ENCODE measurements at places on chromosomes 2 and 18.

DNA sequence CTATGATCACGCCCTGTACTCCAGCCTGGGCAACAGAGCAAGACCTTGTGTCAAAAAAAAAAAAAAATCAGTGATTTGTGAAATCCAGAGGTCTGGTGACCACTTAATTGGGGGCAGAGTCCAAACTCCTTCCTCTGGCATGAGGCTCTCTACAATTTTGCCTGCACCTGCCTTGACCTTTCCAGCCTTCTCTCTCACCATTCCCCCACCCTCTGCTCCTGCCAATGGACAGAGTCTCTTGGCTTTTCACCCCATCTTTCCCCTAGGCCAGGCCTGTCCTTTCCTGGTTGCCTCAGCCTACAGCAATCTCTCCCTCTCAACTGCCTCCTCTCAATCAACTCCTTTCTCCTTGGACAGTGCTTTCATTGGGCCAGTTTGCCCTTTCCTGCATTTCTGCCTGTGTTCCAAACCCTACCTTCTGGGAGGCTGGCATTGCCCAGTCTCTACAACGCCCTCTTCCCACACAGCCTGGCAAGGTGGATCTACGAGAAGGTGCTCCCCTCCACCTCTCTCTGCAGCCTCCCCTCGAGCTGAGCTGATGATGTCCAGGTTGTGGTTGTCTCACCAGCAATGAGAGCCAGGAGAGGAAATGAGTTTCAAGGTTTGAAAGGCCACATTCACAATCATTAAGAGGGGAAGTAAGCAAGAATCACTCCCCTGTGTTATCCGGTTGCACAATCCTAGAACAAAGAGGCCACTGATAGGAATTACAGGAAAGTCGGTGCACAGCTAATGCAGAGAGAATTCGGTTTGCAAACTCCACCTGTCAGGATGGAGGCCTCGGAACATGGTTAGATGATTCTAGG is 39.5 kb upstream of the NPAS2 start:
- DNase-seq: no peak

DNA sequence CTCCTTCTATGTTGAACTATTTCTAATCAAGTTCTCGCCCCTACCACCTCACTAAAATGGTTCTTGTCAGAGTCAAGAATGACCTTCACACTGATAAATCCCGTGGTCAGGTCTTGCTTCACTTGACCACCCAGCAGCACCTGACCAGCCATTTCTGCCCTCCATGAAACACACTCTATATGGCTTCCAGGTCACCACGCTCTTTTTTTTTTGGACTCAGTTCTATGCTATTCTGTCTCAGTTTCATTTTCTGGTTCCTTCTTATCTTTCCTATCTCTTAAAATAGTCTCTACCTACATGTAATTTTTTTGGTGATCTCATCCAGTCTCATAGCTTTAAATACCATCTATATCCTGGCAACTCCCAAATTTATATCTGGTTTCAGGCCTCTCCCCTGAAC is 11.4 kb downstream of the EIF2AK3 start:
- no peak for DNase-seq

- no peak for DNase-seq
Measured at GRCh38 chr2:47155091-47155876, at the start of gene STPG4. STPG4 (minus strand) TSS chr2:47155308; CDS start chr2:47155251, 57 bp downstream.

- DNase-seq: peak; percentile 86
Measured at GRCh38 chr2:10289891-10290290, 12.8 kb upstream of the HPCAL1 start.

DNA sequence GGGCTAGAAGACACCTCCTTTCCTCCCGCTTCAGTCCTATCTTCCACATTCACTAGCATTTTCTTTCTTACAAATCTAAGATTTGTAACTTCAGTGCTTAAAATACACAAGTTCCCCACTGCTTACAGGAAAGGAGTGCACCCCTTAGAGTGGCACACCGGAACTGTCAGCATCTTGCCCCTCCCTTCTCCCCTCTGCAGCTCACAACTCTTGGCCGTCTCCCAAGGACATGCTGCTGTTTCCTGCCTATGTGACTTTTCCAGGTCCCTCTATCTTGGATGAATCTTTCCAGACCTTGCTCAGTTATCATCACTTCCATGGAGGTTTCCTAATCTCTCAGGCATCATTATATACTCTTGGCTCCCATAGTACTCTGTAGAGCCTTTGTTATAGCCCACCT is 334.8 kb downstream of the CELF4 start:
- DNase-seq: no peak

GRCh38 chr2:95061601-95062183 is 36.2 kb downstream of the MAL start:
- DNase-seq: no peak

GRCh38 chr2:27871802-27872201 is 18.4 kb downstream of the RBKS start:
- no peak for DNase-seq

DNA sequence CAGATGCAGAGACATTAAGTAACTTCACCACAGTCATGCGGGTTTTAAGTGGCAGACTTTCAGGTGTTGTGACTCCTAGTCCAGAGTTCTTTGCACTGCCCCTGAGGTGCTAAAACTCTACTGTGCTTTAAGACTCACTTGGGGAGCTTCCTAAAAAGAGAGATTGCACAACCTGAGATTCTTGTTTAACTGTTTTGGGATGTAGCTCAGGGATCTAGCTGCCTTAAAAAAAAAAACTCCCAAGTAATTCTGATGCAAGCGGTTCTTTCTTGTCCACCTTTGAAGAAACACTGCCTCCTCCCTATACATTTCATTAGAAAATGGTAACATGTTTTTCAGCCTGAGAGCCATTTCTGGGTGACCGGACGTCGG is 13.0 kb downstream of the IL37 start:
- DNase-seq: no peak

GRCh38 chr2:196130039-196130825 is 41.1 kb downstream of the STK17B start:
- no peak for DNase-seq

DNA sequence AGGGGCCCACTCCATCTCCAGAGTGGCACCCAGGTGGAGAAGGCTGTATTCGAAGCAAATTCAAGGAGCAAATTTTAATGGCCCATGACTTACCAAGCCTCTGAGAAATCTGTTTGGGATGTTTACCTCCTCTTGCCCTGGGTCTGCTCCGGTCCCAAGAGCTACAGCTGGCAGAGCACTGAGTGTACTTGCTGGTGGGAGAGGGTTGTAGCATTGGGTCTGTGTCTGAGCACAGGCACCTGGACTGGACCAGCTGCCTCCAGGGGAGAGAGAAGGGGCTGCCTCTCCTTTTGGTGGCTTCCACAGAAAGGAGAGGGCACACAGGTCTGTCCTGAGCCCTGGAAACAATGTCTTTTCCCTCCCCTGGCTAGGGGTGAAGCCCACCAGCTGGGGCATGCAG is 9.8 kb downstream of the EN1 start:
- no peak for DNase-seq

DNA sequence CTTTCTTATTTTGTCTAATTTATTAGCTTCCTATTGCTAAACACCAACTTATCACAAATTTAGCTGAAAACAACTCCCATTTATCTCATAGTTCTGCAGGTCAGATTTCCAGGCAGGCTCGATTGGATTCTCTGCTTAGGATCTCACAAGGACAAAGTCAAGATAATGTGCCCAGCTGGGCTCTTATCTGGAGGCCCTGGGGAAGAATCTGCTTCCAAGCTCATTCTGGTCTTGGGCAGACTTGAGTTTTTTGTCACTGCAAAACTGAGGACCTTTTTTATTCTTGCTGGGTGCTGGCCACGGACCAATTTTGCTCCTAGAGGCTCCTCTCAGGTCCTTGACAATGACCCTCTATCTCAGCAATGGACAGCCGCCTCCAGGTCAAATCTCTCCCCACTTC is 215.5 kb downstream of the TRIB2 start:
- no peak for DNase-seq

DNA sequence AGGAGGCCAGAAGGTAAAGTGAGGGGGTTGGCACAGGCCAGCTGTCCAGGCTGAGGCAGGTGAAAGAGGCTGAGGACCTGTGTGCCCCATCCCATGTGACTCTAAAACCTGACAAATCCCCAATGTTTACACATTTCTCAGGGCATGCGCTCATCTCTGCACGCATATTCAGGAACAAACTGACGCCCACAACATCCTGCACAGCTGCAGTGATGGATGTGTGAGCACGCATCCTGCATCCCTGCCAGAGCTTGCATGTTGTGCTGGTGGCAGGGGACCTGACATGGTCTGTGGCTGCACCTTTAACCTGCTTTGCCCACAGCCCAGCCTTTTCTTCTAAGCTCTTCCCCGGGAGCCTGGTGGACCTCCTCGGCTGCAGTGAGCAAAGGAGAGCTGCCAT is 83.1 kb downstream of the FBXO15 start:
- no peak for DNase-seq

DNA sequence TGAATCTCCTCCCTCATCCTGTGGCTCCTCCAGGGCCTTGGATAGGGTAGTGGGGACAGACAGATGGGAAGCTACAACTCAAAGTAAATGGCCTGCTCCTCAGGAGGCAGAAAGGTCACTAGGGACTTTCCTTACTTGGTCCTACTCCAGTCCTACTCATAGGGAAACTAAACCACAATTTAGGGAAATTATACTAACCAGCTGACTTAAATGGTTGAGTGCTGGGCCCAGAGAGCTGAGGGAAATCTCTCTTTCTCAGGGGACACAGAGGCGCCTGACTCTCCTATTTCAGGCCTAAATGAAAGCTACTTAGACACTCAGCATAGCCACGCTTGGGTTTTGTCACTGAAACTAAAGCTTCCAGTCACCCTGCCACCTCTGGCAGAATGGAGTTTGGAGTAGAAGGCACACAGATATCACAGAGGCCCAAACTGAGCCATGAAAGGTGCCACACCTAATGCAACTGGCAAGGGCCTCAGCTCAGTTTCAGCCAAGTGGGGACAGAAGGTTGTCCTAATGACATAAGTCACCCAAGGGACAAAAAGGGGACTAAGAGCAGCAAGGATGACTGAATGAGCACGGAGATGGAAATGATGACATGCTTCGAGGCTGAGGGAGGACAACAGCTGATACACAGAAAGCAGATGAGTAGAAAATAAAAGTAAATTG is 24.0 kb downstream of the CERKL start:
- no peak for DNase-seq

- DNase-seq: peak; percentile 90
Measured at GRCh38 chr2:127932199-127932876, 46.6 kb upstream of the AMMECR1L start.

- no peak for DNase-seq
Measured at GRCh38 chr2:23359631-23360567, 25.1 kb upstream of the KLHL29 start.

Data from RKO (cell line).